ENCODE measurements at places on chromosomes 4 and X. TPM values are rescaled to one million over a fixed set of nuclear protein-coding genes. Genes with fewer than 3 reads are reported as not detected.

- no peak for DNase-seq
Observed at GRCh38 chr4:5730436-5730835, 19.4 kb downstream of the EVC start.

- DNase-seq: no peak
Observed at GRCh38 chr4:45155081-45155777, 428.9 kb upstream of the GNPDA2 start.

DNA sequence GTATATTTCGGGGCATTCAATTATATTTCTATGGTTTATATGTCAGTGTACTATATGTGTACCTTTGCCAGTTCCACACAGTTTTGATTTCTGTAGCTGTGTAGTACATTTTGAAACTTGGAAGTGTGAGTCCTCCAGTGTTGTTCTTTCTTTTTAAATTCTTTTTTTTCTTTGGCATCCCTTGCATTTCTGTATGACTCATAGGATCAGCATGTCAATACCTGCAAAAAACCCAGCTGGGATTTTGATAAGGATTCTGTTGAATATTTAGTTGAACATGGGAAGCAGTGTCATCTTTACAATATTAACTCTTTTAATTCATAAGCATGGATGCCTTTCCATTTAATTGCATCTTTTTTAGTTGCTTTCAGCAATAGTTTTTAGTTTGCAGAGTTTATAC lies 100.0 kb downstream of the SH3BGRL start:
- DNase-seq: no peak

DNA sequence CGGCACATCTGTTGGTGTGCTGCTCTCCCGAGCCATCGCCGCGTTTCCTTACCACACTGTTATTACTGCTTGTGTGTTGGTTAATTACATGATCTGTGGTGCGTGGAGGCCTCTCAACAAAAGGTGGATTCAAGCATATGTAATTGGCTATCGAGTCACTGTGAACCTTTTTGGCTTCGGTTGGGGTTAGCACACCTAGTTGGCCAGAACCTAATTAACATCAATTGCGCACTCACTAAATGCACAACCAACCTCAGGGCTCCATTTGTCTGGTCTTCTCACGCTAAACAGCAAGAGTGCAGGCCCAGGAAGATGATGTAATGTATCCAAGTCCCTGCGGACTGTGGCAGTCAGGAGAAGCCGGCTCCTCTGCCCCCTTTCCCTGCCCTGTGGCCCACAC lies 17.4 kb downstream of the ENPP6 start:
- DNase-seq: no peak

- DNase-seq: no peak
Observed at GRCh38 chr4:152112887-152113286, 352.1 kb upstream of the GATB start.

DNA sequence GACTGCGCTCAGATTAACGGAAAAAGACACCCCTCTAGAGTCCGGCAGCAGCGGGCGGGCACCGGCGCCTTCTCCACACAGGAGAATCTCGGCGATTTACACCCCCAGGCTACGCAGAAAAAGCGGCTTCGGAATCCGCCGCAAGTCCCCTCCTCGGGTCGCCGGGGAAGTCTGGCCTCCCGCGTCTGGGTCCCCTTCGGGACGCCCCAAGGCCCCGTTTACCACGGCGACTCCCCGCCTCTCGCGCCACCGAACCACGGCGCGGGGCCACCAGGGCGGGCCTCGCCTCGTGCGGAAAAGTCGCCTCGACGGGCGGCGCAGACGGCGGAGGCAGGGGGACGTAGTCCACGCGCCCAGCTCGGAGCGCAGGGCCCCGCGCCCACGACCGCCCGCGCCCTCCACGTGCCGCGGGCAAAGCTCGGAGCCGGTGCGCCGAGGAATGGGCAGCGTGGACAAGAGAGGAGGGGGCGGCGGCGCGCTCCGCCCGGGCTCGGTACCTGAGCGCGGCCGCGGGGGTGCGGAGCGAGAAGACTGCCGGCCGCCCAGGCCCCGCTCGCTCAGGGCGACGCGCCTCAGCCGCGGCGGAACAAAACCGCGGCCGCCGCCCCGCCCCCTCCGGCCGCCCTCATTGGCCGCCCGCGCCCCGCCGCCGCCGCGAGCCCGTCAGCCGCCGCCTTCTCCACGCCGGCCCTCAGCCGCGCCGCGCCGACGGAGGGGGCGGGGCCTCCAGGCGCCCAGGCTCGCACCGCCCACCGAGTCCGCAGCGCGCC lies at the start of gene FAM53A:
FAM53A (minus strand) TSS at position 578 of the 770 bp plus-strand sequence. CDS start 15,572 bp downstream, outside the sequence.
- DNase-seq: peak; percentile 92

- DNase-seq: no peak
Observed at GRCh38 chr4:122776916-122777315, 44.4 kb downstream of the BBS12 start.

DNA sequence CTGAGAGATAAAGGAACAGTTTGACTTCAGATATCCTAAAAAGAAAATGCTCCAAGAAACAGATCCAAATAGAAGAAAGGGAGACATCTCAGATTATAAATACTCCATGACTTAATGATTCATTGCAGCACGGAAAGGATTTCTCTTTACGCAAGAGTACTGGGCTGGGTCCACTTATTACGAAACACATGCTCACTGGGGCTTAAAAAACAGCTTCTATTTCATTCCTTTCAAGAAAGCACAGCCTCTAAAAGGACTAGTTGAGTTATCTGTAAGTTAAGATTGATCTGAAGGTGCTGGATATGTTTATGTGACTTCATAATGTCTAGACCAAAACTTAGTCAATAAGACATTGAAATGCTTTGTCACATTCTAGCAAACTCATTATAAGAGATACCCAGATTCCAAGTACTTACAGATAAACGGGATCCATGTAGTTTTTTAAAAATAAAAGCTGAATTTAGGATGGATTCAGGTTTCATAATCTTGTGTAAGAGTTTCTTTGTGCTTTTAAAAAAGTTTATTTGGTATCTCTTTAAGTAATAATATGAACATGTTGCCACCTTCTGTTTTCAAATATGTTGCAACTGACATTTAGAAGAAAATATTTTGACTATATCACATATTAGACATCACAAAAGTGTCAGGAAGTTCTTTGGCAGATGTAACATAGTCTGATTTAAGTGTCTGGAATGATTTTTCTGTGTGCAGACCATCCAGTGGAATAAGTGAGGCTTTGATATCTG lies 109.5 kb upstream of the MYOZ2 start:
- no peak for DNase-seq

DNA sequence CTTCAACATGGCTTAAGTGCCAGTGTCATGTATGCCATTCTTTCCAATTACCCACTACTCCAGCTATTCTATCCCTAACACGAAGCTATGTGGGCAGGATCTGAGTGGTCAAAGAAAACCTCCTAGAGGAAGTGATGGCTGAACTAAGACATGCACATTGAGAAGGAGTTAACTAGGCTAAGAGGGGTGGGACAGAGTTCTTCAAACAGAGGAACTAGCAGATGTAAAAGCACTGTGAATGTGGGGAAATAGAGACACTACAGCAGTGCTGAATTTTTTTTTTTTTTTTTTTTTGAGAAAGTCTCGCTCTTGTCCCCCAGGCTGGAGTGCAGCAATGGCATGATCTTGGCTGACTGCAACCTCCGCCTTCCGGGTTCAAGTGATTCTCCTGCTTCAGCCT lies 6.2 kb downstream of the JCHAIN start:
- DNase-seq: no peak

DNA sequence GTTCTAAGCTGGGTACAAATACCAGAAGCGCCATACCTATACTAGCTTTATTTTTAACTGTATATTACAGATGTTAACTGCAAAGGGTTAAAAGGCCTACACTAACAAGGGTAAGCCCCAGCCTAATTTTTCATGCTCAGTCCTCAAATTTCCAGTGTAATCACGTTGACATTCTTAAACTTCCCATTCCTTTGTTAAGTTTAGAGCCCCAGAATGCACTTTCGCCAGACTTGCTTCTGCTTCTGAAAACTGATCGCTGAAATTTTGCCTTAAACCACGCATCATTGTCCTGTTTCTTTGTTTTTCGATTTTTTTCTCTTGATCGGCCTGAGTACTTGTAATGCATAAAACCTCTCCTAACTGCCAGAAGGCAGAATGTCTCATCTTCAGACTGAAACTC lies 2141.9 kb upstream of the AGA start:
- no peak for DNase-seq

GRCh38 chr4:118173956-118174725 lies 139.9 kb downstream of the NDST3 start:
- no peak for DNase-seq

GRCh38 chrX:23732704-23733103 lies 10.4 kb downstream of the ACOT9 start:
- no peak for DNase-seq

GRCh38 chrX:151488677-151489076 lies 74.8 kb upstream of the PASD1 start:
- DNase-seq: no peak

DNA sequence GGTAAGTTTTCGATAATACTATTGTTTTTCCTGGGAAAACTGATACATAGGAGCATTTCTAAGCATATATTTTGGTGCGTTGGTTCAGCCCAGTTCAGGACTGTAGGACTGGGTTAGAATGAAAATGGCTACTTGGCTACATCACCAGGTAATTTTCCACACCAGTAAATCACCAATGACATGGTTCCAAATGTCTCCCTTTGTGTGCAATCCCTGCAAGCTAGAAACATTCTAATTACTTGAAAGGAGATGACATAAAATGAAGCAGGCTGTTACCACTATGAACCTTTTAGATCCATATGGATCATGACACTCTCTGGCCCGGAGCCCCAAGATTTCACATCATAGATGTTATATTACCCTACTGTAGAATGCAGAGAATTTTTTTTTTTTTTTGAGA lies 577.4 kb upstream of the FTHL17 start:
- DNase-seq: no peak

TLL1 gene
- total RNA-seq: 4.6 TPM

CDX4 gene
- total RNA-seq: not detected

PAPSS1 gene
- 65.5 TPM for total RNA-seq

CPZ gene
- 0.85 TPM for total RNA-seq

SLC9A7 gene
- 38.5 TPM for total RNA-seq

MSX1 gene
- total RNA-seq: 5.1 TPM

RIBC1 gene
- 0.66 TPM for total RNA-seq

SPOCK3 gene
- total RNA-seq: 251 TPM

STAG2 gene
- total RNA-seq: 57.5 TPM

SYN1 gene
- total RNA-seq: 506 TPM

SSX4B gene
- not detected for total RNA-seq

RAB41 gene
- not detected for total RNA-seq

NAT8L gene
- total RNA-seq: 182 TPM

CPLX1 gene
- 235 TPM for total RNA-seq

DAPP1 gene
- total RNA-seq: 1.4 TPM

Measured in dorsolateral prefrontal cortex (tissue), 122 donors.